ENCODE measurements at places on chromosomes 7 and 10. TPM values are rescaled to one million over a fixed set of nuclear protein-coding genes. Genes with fewer than 3 reads are reported as not detected.

Gene TUBAL3
- total RNA-seq: not detected

DNA sequence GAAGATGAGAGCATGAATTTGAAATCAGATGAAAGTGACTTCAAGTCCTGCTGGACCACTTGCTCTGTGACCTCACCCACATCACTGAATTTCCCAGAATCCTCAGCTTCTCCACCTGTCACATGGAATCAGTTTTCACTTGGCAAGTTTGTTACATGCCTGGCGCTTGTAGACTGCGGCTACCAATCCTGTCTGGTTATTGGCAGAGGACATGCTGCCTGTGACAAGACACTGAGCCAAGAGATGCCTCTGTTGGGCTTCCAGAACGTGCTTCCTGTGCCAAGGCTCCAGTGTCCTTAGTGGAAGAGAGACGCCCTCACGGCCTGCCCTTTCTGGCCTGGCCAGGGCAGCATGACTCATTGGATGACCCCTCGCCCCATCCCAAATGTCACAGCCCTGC lies 4.4 kb upstream of the MYL10 start:
- H3K27me3 ChIP-seq: no peaks in the 10 kb centered on the region
- no peak for DNase-seq
- no peak overlapping the region for H3K27ac ChIP-seq
- no peak overlapping the region for H3K4me3 ChIP-seq
- H3K4me1 ChIP-seq: no peaks in the 10 kb centered on the region
- H3K36me3 ChIP-seq: no peaks in the 10 kb centered on the region

GRCh38 chr10:45463244-45464116 lies 89.5 kb downstream of the ALOX5 start:
- no peaks in the 10 kb centered on the region for H3K4me1 ChIP-seq
- DNase-seq: no peak
- no peak overlapping the region for H3K4me3 ChIP-seq
- no peak overlapping the region for H3K27ac ChIP-seq
- no peaks in the 10 kb centered on the region for H3K27me3 ChIP-seq
- H3K36me3 ChIP-seq: no peaks in the 10 kb centered on the region

- H3K27me3 ChIP-seq: no peaks in the 10 kb centered on the region
- H3K36me3 ChIP-seq: no peaks in the 10 kb centered on the region
- no peak for DNase-seq
- peaks cover 10% of the 10 kb centered on the region for H3K4me1 ChIP-seq
Observed at GRCh38 chr7:103857435-103857834, 132.0 kb downstream of the RELN start.

Gene PNLIPRP1
- not detected for total RNA-seq

Data from Calu3 (cell line).